ENCODE measurements at places on chromosomes 5 and 9.

- no peak for DNase-seq
Measured at GRCh38 chr9:14307989-14308852, 5.7 kb downstream of the NFIB start.

DNA sequence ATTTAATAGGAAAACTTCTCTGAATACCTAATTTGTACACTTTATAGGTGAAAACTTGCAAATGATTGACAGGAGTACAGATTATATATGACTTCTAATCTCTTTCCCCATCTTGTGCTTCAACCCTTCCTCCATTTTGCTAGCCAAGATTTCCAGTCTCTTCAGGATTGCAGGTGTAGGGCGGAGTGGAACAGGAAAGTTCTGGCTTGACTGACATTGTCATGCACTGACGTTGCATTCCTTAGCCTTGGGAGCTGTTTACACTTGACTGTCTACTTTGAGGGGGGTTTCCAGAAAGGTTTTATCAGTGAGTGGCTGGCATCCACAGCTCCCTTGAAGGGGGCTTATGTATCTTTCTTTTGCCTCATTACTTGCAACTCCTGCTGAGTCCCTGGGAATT, 34.1 kb upstream of the GRIA1 start:
- no peak for DNase-seq

DNA sequence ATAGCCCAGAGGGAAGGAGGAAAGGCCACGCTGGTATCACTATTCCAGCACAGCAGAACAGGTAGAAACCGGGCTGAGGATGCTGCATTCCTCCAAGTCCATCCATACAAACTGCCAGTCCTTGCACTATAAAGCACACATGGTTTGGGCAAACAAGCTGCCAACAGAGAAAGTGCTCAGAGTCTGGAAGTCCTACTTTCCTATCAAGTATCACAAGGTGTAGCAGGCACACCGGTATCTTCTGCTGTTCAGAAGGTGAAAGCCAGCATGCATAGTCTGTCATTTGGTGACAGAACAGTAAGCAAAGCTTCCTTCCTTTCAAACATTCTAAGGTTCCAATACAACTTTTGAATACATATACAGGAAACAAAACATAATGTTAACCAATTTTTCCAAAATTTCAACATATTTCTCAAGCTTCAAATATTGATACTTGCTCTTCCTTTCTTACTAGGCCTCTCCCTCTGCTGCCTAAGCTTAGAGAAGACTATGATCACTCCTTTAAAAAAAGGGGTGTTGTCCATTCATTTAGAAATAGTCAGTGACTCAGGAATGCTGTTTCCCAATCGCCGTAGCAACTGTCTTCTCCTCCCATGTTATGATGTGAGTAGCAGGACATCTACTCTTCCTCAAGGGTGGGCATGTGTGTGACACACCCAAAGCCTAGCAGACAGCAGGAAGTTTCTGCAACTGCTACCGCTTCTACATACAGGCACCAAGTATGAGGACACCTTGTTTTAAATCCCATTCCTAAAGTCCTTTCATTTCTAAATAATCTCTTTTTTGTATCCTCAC, 14.7 kb downstream of the DIAPH1 start:
- no peak for DNase-seq

GRCh38 chr5:158502686-158503085, 597.0 kb downstream of the EBF1 start:
- DNase-seq: no peak

- no peak for DNase-seq
Measured at GRCh38 chr5:146005723-146006122, 69.3 kb downstream of the SH3RF2 start.

DNA sequence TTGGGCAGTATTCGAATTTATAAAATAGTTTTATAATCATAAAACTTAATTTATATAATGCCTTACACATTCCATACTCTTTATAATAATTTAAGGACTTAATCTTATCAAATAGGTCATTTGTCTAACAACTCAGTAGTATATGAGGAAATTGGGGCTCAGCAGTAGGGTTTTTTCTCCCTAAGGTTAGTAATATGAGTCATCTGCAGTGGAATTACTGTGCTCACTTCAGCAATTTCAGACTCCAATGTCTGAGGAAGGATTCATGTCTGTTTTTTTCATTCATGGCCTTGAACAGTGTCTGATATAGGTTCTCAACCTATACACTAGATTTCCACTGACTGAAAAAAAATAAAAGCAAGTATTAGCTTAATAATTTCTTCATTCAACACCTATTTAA, 7.4 kb downstream of the DMRTA1 start:
- no peak for DNase-seq

DNA sequence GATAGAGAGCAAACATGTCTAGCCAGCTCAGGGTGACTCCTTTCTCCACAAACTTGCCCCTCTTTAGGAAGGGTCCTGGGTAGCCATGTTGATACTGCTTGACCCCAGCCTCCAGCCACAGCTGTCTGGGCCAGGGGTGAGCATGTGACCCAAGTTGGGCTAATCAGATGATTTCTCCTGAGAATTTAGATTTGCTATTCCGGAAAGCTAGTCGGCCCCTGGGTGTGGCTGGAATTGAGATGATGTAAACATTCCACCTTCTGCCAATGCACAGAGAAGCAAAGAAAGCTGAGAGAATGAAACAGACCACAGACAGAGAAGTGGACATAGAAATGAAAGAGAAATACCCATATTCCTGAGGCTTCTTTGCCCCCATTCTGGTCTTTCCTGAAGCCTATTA, 17.8 kb upstream of the B4GALT1 start:
- DNase-seq: no peak

GRCh38 chr9:83472764-83473163, 65.4 kb downstream of the FRMD3 start:
- no peak for DNase-seq

- no peak for DNase-seq
Measured at GRCh38 chr5:97192580-97193354, 9.7 kb upstream of the RIOK2 start.

- DNase-seq: no peak
Measured at GRCh38 chr5:54275361-54275760, 35.0 kb downstream of the ARL15 start.

DNA sequence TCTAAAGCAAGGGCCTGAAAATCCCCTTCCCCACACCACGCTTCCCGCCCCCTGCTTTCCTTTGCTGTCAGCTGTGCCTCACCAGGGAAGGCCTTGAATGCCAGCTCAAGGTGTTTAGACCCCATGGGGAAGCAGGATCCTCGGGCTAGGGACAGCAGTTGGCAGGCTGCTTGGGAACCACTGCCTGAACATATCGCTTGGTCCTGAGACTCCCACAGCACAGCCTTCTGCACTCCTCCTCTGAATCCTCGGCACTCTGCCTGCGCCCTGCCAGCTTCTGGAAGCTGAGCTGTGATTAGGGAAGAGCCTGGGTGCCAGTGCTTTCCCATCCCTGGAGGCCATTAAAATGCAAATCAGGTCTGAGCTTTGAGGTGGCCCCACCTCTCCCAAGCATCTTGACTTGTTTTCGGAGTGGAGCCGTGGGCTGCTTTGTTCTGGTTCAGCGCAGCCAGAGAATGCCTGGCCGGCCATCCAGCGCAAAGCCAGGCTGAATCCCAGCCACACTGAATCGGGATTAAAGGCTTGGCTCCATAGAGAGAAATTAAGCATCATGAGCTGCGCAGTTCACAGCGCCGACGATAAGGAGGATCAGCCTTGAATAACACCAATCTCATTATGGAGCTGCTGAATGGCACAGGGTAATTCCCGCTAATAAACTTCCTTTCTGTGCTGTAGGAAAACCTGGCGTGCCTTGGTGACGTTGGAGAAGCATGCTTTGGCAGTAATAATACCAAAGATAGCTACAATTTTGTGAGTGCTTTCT, 40.0 kb downstream of the AMBP start:
- DNase-seq: no peak

DNA sequence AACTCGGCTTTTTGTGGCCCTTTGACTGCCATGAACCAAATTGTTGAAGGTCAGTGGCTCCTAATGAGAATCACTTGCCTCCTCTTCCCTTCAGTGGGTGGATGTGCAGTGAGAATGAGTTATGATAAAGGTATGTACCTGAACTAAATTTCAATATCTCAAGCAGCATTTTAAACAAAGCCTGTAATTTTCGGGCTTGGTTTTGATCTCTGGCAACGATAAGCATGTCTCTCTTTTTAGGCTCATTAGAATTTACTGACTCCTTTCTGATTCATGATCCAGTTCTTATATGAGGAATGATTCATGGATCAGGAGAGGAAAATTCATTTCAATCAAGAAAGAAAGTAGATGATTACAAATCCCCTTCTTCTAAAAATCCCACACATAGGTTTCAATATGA, 305.5 kb downstream of the ARRDC3 start:
- no peak for DNase-seq

DNA sequence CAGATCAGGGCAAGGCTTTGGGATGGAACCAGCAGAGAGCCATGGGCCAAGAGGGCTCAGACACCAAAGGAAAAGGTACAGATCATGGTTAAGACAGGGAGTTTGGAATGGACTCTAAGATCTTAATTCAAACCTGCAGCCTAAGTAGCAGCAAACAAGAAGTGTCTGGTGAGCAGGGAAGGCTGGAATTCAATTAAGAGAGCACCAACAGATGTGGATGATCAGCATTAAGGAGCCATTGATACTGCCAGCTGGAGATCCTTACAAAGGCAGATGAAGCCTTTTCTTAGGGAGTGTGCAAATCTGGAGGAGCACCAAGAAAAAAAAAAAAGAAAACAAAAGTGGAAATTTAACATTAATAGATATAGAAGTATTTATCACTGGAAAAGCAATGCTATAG, 516.8 kb downstream of the RASEF start:
- DNase-seq: no peak

GRCh38 chr9:112544477-112544876, 57.9 kb downstream of the KIAA1958 start:
- DNase-seq: no peak

DNA sequence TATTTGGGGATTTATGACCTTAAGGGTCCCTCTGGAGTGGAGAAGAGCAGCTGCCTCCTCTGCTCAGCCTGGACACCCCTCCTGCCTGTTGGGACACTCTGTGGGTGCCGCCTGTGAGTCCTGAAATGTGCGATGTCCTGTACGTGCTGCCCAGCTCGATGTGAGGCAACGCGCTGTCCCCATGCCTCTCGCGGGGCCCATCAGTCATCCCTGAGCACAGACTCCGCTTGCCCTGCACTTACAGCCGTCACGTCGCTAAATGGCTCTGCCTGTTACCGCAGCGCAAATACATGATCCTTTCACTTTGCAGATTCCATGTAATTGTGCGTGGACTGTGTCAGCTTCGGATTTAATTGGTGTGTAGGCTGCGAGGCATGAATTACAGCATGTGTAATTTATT, 27.1 kb downstream of the IRX4 start:
- no peak for DNase-seq

DNA sequence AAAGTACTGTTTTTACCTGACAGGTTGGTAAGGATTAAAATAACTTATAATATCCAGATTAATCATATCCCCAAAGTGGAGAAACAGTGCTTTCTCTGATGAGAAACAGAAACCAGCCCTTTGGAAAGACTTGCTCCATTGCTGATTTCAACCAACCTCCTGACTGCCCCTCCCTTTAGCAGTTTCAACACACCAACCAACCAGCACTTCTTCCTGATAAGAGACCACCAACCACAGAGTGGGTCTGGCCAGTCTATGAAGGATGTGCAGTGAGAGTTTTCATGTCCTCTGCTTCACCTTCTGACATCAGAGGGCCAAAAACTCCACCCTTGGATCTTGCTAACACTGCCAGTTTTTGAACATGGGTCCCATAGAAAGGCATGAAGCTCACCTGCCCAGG, 28.1 kb downstream of the RIGI start:
- DNase-seq: no peak

- no peak for DNase-seq
Measured at GRCh38 chr5:9787861-9788600, 157.9 kb upstream of the TAS2R1 start.

GRCh38 chr5:108911055-108911454, 163.4 kb downstream of the FER start:
- no peak for DNase-seq
